ENCODE measurements at places on chromosomes 12 and 14.

DNA sequence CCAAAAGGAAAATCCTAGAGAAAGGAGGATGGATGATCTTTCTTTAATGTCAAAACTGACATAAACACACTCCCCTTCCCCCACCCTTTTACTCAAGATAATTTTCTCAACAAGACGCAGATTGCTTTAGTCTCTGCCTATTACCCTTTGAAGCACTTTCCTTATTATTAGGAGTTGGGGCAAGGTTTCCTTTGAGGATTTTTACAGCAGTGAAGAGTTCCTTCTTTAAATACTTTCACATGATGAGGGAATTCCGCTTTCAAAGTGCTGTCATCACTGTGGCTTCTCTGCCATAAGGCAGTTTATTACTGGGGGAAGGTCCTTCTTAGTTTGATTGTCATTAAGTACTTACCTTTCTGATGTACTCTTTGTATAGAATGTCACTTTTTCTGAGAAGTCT lies 172.1 kb downstream of the MSRB3 start:
- no peak for ATAC-seq

DNA sequence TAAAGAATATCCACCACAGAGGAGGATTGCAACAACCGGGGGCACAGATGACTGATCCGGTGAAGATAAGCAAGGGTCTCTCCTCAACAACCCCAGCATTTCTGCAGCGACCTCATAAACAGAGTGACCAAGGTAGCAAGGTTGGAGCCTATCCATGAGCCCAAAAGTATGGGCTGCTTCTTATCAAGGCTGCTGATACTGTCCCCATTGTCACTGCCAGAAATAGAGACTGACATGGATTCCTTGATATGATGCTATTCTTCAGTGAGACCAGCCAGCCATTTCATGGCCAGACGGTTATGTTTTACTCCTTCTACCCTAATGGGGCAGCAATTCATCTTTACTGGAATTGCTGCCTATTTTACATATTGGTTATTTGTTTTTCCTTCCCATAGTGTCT lies 61.9 kb upstream of the ARHGAP5 start:
- no peak for ATAC-seq

DNA sequence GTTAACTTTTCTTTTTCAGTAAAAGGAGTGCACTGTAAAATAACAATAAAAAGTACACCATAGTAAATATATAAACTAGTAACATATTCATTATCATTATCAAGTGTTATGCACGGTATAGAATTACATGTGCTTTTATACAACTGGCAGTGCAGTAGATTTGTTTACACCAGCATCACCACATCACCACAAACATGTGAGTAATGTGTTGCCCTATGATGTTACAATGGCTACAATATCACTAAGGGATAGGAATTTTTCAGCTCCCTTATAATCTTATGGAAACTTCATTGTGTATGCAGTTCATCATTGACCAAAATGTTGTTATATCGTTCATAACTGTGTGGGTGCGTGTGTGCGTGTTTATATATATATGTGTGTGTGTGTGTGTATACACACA lies 23.5 kb upstream of the NEDD1 start:
- no peak for ATAC-seq

DNA sequence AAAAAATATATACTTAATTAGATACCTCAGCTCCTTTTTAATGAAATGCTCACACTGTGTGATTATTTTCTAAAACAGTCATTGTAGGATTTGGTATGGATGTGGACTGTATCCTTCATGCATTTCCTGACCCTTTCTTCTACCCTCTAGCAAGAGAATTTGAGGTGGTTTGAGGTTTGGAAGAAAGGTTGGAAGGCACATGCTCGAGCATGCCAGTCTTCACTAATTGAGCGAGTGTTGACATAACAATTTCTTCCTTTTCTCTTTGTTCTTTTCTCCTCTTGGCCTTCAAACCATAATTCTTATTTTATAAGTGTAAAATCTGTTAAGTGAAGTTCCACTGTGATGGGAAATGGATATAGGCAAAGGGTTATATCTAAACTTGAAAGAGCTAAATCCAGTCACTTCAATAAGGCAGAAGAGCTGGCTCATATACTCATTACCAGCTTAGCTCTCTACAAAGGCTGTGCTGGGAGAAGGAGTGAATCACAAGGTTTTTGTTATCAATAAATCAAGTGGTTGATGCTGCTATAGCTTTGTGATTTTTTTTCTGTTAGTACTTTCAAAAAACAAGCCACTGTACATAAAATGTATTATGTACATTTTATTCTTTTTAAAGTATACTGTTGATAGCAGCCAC lies 16.2 kb upstream of the PTHLH start:
- ATAC-seq, result no peak

GRCh38 chr14:93533842-93534241 lies 103.1 kb downstream of the UNC79 start:
- ATAC-seq, result no peak

- no peak for ATAC-seq
Measured at GRCh38 chr12:131805421-131805820, 22.8 kb upstream of the MMP17 start.

DNA sequence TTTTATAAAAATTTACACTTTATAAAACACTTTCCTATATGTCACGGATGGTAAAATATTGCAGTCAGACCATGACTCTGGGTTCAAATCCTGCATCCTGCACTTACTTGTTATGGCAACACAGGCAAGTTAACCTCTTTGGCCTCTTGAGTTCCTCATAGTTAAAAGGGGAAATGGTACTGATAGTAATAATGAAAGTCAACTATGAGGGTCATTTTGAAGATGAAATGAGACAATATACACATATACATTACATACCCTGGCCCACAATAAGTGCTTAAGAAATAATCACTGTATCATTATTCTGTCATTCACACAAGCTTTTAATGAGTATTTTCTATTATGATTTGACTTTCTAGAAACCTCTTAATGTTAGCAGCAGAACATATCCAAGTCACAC lies 64.4 kb downstream of the C12orf42 start:
- no peak for ATAC-seq

DNA sequence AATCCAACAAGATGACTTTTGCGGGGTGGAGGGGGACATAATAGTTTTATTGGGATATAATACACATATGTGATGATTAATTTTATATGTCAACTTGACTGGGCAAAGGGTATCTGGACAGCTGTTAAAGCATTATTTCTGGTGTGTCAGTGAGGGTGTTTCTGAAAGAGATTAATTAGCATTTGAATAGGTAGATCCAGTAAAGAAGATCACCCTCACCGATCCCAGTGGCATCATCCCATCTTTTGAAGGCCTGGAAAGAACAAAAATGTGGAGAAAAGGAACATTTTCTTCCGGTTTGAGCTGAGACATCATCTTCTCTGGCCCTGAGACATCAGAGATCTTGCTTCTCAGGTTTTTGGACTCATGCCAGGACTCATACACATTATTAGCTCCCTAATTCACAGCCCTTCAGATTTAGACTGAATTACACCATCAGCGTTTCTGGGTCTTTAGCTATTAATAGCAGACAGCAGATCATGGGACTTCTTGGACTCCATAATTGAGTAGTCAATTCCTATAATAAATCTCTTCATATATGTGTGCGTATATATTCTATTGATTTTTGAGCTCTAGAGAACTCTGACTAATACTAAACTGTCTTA lies 283.6 kb downstream of the PCNX1 start:
- no peak for ATAC-seq

DNA sequence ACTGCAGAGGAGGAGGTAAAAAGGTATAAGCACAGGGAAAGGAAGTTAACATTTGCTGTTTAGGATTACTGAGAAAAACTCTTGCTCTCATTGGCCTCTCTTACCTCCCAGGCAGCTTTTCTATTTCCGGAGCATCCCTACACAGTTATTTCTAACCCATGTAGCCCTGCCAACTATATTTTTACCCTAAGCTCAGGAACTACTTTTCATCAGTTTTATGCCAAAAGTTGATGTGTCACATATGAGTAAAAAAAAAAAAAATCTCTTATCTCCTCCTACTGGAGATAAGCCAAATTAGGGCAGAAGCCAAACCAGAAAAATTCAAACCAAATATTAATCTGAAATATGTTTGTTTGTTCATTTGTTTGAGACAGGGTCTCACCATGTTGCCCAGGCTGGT lies 34.4 kb upstream of the PSMA6 start:
- ATAC-seq, result no peak

- no peak for ATAC-seq
Measured at GRCh38 chr12:97681612-97682504, 219.3 kb downstream of the RMST start.

DNA sequence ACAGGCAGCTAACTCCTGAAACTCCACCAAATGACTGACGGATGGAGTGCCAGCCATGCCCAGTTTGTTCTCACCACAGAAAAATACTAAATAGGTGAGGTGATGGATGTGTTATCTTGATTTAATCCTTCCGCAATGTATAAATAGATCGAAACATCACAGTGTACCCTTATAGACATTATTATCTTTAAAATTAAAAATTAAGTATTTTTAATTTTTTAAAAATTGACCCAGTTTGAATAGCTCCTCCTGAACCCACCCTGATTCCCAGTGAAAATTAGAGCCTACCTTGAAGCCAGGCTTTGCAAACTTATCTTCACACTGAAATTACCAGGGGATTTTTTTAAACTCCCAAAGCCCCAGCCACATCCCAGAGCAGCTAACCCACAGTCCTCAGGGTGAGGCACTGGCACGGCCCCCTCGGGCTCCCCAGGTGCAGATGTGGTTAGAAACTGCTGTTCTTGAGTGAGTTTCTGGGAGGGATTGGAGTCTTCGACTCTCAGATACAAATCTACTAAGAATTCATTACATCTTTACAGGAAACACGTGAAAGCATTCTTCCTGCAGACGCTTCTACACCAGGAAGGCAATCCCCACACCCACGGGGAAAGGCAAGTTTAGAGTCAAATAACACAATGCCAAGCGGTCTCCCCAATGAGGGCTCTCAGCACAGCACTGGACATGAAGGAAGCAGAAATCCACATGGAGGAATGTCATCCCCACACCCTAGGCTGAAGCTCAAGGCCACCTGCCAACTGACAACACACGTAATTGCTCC lies 126.4 kb downstream of the RIMBP2 start:
- ATAC-seq, result no peak

DNA sequence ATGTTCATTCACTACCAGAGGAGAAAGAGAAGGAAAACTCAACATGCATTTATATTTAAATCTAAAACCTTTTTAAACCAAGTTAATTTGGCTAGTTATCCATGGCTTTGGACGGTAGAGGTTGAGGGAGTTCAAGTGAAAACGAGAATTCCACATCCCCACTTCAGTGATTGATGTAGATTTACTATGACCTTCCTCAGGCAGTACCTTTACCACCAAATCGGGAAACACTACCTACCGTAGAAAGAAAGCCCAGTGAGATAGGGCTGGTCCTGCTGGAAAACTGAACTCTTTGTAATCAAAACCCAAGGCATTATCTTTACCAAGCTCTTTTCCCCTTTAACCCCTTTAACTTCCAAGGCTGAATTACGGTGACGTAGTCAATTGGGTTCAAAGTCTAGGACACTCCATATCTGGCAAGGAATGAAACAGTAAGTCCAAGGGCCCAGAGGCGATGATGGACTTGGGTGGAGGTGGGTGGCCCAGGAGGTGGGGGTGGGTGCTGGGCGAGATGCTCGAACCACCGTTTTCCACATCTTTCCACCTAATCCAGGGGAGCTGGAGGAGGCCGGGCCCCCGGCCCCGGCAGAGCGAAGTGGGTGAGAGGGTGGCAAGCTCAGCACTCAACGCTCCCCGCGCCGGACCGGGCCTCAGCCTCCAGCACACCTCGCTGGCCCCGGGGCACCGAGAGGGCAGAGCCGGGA lies 618 bp downstream of the SEC23A start:
- ATAC-seq, result peak; percentile 3

GRCh38 chr12:106171117-106171750 lies 32.5 kb upstream of the NUAK1 start:
- peak; percentile 38 for ATAC-seq

- no peak for ATAC-seq
Measured at GRCh38 chr12:19518209-19518608, 78.9 kb downstream of the AEBP2 start.

GRCh38 chr12:102757154-102757881 lies 159.7 kb downstream of the PAH start:
- ATAC-seq, result no peak

DNA sequence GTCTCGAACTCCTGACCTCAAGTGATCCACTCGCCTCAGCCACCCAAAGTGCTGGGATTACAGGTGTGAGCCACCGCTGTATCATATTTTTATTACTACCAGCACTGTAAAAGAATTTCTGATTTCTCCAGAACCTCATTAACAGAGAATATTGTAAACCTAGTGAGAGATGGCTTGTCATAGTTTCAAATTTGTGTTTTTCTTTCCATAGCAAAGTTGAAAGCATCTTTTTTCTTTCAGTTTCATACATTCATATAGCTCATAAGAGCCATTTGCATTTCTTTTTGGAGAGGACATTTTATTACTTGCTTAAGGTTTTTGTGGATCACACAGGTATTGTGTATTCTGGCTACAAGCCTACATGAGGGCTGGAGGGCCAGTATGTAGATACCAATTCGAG lies 58.0 kb downstream of the MIS18BP1 start:
- ATAC-seq, result peak; percentile 21

DNA sequence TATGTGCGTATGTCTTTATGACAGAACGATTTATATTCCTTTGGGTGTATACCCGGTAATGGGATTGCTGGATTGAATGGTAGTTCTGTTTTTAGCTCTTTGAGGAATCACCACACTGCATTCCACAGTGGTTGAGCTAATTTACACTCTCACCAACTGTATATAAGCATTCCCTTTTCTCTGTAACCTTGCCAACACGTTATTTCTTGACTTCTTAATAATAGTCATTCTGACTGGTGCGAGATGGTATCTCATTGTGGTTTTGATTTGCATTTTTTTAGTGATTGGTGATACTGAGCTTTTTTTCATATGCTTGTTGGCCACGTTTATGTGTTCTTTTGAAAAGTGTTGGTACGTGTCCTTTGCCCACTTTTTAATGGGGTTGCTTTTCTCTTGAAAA lies 49.7 kb downstream of the FRS2 start:
- no peak for ATAC-seq

GRCh38 chr12:2679816-2680675 lies 114.7 kb upstream of the FKBP4 start:
- ATAC-seq, result no peak

GRCh38 chr14:65115615-65116014 lies 13.3 kb upstream of the MAX start:
- no peak for ATAC-seq

- no peak for ATAC-seq
Measured at GRCh38 chr12:67573566-67573965, 75.0 kb upstream of the DYRK2 start.

Data from activated CD4-positive, CD25-positive, alpha-beta regulatory T cell treated with anti-CD3 and anti-CD28 coated beads, Interleukin-2, amount 50 U/mL, for 24 hours (primary cell).